Calu3 (cell line): ENCODE measurements at places on chromosomes 1 and 21.
A peak's percentile ranks its signal among the peaks of the same experiment; 100 is the strongest.

DNA sequence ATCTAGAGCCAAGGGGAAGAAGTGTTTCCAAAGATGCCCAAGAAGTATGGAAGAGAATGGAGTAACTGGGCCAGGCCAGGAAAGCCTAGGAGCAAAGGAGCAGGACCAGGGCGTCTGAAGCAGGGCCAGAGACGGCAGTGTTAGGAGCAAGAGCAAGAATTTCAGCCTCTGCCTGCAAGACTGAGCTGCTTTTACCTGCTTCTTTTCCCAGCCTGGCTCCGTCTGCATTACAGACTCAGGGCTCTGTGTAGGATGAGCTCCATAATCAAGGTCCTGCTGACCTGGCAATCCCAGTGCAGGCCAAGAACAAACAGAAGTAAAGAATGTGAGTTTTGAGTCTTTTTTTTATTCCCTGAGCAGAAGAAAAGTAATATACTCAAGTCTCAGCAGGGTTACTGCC lies 10.1 kb downstream of the FMO1 start:
- no peak for DNase-seq

DNA sequence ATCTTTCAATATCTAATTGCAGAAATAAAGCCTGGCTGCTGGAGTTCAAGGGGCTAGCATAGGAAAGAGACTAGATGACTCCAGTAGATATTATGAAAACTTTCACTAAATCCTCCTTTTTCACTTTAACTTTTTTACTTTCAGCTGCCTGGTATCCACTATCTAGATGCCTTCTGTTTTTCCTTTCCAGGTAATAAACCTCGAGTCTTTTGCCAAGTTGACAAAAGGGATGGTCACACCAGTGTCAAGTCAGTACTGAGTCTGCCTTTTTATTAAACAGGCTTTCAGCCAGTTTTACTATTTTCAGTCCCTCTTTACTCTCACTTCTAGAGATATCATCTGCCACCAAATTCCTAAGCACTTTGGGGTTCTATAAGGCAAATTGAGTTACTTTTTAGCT lies 195.6 kb downstream of the FGGY start:
- DNase-seq = no peak

DNA sequence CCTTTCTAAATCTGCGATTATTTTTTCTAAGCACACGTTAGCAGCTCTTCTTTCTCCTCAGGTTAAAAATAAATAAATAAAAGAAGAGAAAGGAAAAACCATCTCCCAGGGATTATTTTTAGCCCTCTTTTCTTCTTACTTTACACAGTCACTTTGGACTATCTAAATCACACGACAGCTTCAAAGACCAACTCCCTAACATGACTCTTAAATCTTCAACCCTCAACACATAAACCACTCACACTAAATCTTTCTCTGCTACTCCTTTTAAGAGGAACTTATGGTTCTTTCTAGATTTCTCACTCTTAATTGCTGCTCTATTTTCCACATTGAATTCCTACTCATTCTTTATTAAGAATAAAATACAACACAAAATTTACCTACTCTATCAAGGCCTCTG lies 1095.0 kb upstream of the B3GALT2 start:
- DNase-seq = no peak

GRCh38 chr21:46191686-46192575 lies 7.7 kb upstream of the SPATC1L start:
- no peak for DNase-seq

- DNase-seq = no peak
Observed at GRCh38 chr1:151124763-151125403, 21.5 kb downstream of the SEMA6C start.

GRCh38 chr1:212207118-212207517 lies 78.1 kb upstream of the PPP2R5A start:
- no peak for DNase-seq

DNA sequence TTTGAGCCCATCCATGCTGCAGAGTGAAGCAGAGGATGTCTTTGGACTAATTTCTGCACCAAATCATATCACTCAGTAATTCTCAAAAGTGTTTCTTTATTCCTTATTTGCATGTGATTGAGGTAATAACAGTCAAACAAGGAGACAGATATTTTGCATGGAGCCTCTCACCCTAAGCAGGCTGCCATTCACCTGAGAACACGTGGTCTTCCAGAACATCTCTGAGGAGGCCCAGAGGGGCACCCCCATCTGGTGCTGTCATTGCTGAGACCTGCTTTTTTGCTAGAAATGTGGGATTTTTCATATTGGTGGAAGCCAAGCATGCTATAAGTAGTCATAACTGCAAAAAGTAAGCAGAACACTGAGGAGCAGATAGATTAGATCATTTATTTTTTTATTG lies 7.7 kb downstream of the SLC37A1 start:
- DNase-seq = no peak

DNA sequence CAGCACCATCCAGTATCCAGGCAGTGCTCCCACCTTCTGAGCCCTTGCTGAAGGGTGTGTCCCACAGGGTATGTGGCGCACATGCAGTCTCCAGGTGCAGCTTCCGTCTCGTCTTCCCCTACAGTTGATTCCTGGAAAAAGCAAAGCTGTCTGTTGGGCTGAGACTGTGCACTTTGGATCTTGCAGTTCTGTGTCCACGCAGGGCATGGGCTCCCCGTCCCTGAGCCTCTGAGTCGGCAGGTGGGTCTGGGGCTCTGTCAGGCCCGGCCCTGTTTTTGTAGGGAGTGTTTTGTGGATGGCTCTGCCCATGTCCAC lies 32.8 kb downstream of the SNAP47 start:
- no peak for DNase-seq

DNA sequence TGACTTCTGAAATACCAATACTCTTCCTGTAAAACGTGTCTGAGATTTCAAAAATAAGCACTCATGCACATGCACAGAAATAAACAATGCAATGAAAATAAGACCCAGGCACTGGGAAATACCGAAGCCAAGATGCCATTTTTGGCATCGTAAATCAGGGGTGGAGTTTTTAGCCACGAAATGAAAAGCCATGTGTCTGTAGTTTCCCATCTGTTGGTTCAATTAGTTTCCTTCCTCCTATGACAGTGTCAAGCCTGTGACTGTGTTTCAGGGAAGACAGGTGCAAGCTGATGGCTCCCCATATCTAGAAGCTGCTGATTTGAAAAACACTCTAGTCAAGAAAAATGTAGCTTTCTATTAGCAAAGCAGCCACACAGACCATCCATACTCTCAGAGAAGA lies 480.4 kb upstream of the CAMK1G start:
- DNase-seq = no peak

DNA sequence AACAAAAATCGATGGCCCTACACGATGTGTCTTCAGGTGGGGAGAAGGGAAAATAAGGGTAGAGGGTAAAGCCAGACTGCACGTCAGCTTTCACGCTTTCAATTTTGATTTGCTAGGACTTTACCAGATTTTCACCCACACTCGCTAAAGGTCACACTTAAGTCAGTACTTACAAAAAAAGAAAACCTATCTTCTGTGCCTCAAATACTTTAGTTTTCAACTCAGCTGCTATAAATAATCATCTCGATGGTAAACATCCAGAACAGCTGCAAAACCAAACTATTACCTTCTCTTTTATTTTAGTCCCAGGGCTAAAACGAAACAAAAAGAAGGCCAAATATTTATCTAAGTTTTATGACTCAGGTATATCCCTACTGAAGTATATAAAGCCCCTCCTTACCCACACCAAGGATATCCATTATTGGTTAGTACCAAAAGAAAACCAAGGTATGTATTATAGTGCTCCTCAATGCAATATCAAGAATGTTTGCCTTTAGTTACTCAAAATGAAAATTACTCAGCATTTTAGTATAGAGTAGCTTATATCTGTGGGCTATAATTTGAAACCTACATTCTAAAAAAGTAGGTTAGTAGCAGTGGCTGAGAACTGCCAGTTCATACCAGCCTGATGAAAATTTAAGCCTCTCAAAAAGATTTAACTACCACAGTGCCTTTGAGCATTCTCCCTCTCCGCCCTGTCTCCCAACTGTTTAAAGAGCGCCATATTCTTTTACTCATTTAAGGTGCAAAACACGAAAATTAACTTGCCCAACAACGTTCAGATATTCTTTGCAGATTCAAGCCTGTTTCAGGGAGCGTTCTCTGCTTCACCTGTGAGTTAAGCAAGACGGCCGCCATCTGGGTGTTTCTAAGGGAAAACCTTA lies 1.5 kb downstream of the CSDE1 start:
- no peak for DNase-seq

- DNase-seq = no peak
Observed at GRCh38 chr1:196423612-196424011, 184.6 kb downstream of the KCNT2 start.

GRCh38 chr1:3711381-3711779 lies 40.9 kb upstream of the CCDC27 start:
- no peak for DNase-seq

DNA sequence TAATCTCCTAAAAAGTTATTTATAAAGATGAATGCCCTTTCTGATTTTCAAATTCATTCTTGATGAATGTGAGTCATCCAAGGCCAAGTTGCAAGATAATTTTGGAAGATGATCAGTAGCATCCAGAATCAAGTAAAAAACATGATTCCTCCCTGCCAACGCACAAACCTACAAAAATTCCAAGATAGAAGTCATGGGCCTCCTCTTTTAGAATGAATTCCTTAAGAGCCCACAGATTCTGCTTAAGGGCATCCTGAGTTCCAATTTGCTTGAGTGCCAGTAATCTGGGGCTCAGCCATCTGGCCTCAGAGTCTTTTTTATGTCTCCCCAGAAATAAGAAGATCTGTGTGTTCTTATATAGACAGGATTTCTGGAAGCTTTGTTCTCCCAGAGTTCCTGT lies 23.2 kb upstream of the SPATA6 start:
- no peak for DNase-seq

DNA sequence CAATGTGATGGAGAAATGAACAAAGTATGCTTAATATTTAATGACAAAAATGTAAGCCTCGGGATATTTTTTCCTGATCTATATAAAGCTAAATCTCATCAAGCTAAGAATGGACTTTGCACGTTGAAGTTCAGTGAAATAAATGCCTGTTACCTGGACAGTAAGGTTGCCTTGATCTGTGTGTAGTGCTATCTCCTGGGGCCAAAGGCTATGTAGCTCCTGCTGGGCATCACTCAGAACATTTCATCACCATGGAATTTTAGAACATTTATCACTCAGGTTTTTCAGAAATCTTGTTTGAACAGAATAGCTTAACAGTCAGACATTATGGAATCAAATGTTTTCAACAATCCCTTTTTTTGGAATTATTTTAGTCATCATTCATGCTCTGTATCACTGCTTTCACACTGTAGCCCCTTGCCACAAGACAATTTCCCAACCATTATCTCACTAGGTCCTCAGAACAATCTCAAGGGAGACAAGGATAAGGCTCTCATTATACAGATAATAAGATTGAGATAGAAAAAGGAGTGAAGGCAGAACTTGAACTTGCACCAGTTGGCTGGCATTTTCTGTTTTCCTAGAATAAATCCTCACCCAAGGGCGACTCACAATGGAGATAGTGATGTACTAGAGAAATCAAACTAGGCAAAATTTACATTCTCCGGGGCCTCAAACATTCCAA lies 3.7 kb downstream of the OR10J1 start:
- no peak for DNase-seq

DNA sequence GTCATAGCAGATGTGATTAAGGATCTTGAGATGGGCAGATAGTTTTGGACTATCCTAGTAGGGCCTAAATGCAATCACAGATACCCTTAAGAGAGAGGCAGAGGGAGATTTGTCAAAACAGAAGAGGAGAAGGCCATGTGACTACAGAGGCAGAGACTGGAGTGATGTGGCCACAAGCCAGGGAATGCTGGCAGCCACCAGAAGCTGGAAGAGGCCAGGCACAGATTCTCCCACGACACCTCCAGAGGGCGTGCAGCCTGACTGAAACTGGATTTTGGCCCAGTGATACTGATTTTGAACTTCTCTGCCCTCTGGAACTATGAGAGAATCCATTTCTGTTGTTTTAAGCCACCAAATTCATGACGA lies 52.1 kb upstream of the EPS8L3 start:
- DNase-seq = no peak

GRCh38 chr1:203055161-203055799 lies 29.0 kb downstream of the PPFIA4 start:
- no peak for DNase-seq

DNA sequence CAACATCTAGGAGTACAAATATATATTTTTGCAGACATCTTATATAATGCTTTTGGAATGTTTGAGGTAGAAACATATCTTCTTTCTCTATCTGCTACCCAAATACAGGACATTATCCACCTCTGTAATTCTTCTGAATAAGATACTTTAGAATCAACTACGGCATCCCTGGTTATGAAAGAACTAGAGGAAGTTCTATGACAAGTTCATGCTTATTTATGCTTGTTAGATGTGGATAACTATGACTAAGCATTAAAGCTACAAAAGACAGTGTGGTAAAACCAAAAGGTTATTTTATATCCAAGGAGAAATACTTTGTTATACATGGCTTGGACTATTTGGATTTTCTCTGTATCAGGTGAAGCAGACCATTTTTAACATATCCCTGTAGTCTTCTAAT lies 894.0 kb downstream of the KCNT2 start:
- DNase-seq = no peak

GRCh38 chr1:61184040-61184713 lies 101.8 kb downstream of the NFIA start:
- peak; percentile 87 for DNase-seq

GRCh38 chr1:243503155-243503554 lies 247.3 kb downstream of the SDCCAG8 start:
- no peak for DNase-seq

- no peak for DNase-seq
Observed at GRCh38 chr21:24935991-24936390, 671.3 kb downstream of the MRPL39 start.

DNA sequence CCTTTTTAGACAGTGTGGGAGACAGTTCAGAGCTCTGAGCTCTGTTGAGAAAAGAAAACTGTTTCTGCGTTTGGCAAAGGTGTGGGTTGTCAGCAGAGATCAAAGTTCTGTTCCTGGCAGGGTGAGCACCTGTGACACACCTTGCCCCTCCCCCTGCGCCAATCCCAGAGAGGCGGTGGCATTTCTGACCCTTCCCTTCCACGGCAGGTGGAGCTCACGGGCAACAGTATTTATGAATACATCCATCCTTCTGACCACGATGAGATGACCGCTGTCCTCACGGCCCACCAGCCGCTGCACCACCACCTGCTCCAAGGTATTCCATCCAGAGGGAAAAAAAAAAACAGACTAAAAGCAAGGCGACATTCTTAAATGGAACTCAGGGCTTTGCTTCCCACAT lies 20.7 kb downstream of the SIM2 start:
- DNase-seq = peak; percentile 73
